CD4-positive, alpha-beta T cell (primary cell): ENCODE measurements at places on chromosomes 6 and 20. TPM values are rescaled to one million over a fixed set of nuclear protein-coding genes. Genes with fewer than 3 reads are reported as not detected.

DNA sequence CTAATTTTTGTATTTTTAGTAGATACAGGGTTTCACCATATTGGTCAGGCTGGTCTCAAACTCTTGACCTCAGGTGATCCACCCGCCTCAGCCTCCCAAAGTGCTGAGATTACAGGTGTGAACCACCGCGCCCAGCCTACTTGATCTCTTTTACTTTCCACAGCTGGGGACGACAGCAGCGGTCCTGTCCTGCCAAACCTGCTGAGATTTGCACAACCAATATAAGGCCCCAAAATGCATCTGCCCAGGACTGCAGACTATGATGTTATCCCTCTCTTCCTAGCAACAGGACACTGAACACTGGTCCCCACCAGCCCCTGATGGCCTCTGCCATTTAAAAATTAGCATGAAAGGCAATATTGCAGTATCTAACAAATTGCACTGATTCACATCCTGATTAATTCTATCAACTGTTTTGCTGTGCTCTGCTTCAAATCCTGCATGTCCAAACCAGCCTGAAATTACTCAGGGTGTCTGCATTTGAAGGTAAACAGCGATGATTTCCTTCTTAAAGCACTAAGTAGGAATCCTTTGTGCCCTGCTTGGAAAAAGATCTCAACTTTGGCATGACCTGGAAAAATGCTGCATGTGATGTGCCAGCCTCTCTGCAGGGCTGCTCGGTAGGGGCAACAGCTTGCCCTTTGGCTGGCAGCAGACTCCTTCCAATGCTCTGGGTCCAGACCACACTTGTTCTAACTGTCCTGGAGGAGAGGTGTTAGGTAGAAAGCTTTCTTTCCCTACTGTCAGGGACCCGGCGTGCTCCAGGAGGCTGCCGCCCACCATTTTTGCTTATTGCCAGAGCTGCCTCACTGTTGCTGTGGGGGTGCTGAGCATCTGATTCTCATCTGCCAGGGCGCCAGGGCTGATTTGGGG is 27.4 kb upstream of the PXDC1 start:
- DNase-seq: no peak

- no peak for DNase-seq
These were observed 58.9 kb downstream of the FOXO3 start for GRCh38 chr6:108619431-108620197.

- DNase-seq: no peak
These were observed 21.0 kb upstream of the RIN2 start for GRCh38 chr20:19737025-19737424.

- no peak for DNase-seq
These were observed 356.2 kb downstream of the GJA1 start for GRCh38 chr6:121791396-121792315.

DNA sequence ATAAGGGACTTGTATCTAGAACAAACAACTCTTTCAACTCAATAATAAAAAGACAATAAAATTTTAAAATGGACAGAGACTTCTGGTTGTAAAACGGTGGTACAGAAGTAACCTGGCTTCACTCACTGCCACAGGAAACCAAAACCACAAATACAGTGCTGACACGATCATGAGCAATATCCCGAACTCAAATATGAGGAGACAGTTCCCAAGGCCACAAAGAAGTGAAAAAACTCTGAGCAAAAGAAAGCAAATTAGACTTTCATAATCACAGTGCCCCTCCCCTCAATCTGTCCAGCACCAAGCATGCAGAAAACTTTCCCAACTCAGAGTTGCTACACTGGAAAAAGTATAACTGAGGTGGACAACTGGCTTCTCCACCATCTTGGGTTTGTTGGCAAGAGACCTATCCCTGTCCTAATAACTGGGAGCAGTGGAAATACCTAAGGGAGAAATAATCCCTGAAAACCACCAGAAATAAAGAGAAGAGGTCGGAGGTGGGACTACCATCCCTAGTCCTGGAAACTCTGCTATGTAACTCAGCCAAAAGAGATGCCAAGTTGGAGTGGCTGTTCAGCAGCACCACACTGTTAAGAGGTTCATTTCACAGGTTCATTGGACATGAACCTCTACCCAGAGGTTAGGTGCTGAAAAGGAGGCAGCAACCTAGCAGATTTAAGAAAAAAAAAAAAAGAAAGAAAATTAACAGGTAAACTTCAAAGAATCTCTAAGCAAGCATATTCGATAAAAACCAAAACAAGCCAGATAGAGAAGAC is 55.5 kb downstream of the REV3L start:
- no peak for DNase-seq

- no peak for DNase-seq
These were observed 244.4 kb downstream of the SLC24A3 start for GRCh38 chr20:19456595-19457395.

DNA sequence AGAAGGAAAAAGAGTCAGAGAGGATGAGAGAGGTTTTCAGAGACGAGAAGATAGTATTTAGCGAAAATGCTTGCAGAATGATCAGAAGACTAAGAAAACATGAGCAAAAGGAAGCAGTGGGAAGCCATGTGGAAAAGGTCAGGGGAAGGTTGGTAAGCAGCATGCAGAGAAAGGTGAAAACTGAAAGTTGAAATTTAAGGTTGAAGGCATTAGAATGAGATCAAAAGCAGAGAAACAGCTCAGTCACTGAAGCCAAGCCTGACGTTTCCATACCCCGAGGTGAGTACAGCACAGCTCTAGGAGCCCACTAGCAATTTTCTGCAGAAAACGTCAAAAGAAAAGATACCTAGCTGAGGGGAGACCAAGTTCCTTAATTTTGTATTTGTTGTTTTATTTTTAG is 19.1 kb upstream of the TFB1M start:
- no peak for DNase-seq

GRCh38 chr6:1850121-1850839 is 240.6 kb downstream of the FOXC1 start:
- no peak for DNase-seq

DNA sequence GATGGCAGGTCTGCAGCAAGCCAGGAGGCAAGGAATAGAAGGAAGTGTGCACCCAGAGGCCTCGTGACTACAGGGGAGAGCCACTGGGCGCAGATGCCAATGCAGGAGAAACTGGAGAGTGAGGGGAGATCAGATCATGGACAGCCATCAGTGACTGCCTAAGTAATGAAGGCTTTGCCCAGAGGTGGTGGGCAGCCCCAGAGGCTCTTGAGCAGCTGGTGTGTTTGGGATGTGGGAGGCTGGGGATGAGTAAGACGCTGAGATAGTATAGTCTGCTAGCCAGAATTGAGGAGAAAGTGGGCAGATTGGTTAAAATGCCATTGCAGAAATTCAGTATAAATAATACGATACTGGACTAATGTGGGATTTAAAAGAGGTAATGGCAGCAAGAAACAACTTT is 111.9 kb downstream of the MAP3K4 start:
- DNase-seq: no peak

DNA sequence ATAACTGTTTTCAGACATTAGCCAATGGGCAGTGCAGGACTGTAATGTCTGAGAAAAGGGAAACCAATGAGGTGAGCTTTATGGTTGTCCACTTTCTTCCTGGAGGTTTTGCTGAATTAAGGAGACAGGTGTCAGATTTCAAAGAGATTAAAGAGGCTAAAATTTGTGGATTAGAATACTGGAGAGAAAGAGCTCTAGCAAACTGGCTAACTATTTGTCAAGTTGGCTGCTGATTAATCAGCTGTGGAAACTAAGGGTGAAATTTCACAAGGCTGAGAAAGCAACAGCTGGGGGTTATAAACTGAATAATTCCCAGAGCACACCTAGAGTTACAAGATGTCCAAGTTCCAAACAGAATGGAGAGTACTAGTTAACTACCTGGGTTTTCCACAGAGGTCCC is 198.9 kb downstream of the TBC1D32 start:
- DNase-seq: no peak

DNA sequence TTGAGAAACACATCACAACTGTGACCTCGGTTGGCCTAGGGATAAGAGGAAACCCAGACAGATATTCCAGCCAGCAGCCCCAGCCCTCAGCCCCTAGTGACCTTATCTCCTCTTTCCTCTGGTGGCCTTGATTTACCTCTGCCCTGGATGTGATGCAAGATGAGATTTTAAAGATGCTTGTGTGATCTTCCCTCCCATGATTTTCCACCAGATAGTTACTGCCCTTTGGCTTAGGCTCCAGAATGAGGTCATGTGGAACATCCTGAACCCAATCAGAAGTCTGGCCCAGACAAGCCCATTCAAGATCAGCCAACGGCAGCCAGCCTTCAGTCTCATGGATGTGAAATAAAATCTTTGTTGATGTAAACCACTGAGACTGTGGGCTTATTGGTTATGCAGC is 104.0 kb downstream of the BANF2 start:
- DNase-seq: no peak

DNA sequence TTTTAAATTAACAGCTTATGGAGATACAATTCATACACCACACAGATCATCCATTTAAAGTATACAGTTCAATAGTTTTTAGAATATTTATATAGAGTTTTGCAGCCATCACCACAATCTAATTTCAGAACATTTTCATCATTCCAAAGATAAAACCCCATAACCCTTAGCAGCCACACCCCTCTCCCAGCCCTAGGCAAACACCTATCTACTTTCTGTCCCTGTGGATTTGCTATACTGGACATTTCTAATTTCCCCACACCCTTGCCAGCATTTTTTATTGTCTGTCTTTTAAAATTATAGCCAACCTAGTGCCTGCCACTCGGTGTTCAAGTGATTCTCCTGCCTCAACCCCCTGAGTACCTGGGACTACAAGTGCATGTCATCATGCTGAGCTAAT is 23.0 kb upstream of the AKAP7 start:
- no peak for DNase-seq

- no peak for DNase-seq
These were observed 169.1 kb upstream of the CST7 start for GRCh38 chr20:24779946-24780345.

DNA sequence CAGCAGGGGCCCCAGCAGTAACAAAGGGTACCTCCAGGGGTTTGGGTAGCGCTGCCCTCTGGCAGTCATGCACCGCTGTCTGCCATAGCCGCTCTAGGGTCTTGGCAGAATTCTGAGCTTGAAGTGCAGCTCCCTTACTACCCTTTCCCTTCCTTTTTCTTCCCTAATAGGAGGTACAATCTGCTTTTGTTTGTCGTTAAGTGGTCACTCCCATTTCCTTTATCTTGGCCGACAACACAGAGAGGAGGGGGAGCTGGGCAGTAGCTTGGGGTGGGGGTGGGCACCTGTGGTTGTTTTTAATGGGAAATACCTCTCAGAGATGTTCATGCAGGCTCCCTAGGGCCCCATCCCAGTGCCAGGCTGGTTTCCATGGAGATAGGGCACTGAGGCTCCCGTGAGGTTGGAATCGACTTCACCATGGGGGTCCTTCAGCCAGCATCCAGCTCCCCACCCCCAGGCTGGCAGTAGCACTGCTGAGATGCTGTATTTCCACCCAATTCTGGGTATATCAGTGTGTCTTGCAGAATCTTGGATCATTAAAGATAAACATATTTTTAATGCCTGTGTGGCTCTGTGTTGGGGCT is 18.6 kb downstream of the CCDC167 start:
- no peak for DNase-seq

- DNase-seq: no peak
These were observed 24.6 kb downstream of the ATG5 start for GRCh38 chr6:106300944-106301343.

GRCh38 chr20:51379601-51380341 is 162.7 kb downstream of the NFATC2 start:
- no peak for DNase-seq

- no peak for DNase-seq
These were observed 8.0 kb upstream of the STX7 start for GRCh38 chr6:132520953-132521352.

GRCh38 chr6:111591901-111592461 is 13.7 kb downstream of the TRAF3IP2 start:
- no peak for DNase-seq

DNA sequence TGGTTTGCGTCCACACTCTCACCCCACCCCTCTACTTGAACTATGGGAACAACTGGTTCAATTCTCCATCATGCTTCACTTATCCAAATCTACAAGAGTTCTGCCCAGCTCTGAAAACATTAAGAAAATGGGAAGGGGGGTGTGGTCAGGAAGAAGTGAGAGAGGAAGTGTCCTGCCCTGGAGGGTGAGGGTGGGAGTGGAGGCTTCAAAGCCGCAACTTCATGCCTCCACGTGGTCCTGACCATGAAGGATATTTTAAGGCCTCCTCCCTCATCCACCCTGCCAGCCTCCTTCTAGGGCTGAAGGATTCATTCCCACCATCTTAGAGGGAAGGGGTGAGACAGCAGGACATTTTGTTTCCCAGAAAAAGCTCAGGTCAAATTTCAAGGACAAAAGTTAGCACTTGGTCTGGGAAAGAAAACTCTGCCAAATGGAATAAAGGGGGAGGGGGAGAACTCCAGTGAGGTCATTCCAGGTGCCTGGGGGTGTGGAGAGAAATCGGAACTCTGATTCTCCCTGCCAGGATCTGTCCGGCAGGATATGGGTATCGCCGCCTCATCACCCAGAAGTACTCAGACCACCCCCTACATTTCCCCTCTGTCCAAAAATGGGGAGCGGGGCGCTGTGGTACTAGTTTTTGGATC is 4.9 kb downstream of the RIMS4 start:
- DNase-seq: no peak

GRCh38 chr6:150535151-150535804 is 64.4 kb upstream of the PLEKHG1 start:
- no peak for DNase-seq

DNA sequence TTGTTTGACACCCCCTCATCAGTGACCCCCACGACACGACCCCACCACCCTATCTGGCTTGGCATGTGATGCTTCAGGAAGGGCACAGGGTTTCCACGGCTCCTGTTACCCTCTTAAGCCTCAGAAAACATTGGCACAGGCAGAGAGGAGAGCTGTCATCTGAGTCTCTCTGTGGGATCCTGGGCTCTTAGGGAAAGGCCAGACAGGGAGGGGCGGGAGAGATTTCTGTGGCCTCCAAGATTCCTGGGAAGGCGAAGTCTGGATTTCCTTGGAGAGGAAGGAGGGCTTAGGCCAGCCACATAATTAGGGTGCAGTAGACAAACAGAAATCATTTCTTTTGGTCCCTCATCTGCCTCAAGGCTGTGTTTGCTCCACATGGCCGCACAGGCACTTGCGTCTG is 191.6 kb upstream of the SNX9 start:
- DNase-seq: no peak

DNA sequence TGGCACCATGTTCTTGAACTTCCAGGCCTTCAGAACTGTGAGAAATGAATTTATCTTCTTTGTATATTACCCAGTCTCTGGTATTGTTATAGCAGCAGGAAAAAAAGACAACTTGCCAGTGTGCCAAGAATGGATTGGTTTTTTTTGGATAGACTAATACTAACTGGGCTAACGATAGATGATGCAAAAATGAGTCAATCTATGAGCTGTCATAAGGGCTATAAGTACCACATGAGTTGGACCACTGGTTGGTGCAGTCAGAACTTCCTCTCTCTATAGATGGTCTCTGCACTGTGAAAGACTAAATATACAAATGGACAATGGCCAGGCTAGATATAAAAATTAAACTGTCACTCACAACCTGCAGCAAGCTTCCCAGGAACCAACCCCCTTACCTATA is 87.6 kb upstream of the COL21A1 start:
- DNase-seq: no peak

PDCD2 gene
- total RNA-seq: 57.1 TPM

HAO1 gene
- total RNA-seq: not detected

GMPR gene
- 0.95 TPM for total RNA-seq

AKAP12 gene
- total RNA-seq: 0.03 TPM

TP53INP2 gene
- total RNA-seq: 65.8 TPM

MUCL3 gene
- not detected for total RNA-seq

PTCRA gene
- not detected for total RNA-seq

MYLK4 gene
- 1.6 TPM for total RNA-seq

SLC22A3 gene
- total RNA-seq: not detected

TFAP2A gene
- 0.16 TPM for total RNA-seq
